ENCODE measurements at places on chromosomes 6 and 20.

GRCh38 chr20:14838663-14839628 lies 501.5 kb upstream of the FLRT3 start:
- DNase-seq: no peak

DNA sequence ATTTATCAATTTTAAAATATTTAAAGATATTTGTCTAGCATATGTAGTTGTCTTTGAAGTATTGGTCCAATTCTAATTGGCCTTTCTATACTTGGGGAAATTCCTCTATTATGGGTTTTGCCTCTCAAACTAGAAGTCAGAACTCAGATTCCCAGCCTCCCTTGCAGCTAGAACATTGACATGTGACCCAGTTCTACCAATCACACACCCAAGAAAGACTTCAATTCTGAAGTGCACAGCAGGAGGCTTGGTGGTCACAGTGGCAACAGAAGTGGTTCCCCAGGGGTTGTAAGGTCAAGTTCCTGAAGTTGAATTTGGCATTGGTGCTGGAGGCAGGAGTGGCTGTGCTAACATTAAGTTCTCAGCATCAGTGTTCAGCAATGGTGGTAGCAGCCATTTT lies 14.8 kb upstream of the FKBP5 start:
- DNase-seq: no peak

DNA sequence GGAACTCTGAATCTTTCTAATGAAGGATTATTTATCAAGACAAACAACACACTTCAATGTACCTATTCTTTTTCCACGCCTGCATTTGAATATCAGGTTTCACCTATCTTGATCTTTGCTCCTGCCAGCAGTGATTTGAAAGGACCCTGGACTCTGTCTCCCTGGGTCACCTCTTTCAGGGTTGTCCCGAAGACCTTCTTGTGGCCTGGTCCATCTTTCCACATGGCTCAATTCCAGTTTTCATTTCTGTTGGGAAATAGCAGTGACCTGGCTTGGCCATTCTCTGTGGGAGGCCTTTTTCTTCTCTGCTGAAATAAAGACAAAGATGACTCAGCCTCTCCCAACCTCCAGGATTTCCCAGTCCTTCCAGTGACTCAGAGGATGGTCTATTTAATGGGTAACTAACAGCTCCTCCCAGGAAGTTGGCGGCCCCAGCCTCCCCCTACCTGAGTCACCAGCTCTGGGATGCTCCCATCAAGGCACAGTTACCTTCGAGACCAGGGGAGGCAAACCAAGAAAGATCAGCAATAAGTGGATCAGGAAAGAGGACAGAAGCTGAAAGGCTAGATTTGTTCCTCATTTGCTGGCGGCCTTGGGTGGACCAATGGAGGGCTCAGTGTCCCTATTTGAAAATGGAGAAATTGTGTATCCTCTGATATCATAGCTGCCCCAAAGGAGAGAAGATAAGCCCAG lies 120.2 kb upstream of the RNF24 start:
- no peak for DNase-seq

DNA sequence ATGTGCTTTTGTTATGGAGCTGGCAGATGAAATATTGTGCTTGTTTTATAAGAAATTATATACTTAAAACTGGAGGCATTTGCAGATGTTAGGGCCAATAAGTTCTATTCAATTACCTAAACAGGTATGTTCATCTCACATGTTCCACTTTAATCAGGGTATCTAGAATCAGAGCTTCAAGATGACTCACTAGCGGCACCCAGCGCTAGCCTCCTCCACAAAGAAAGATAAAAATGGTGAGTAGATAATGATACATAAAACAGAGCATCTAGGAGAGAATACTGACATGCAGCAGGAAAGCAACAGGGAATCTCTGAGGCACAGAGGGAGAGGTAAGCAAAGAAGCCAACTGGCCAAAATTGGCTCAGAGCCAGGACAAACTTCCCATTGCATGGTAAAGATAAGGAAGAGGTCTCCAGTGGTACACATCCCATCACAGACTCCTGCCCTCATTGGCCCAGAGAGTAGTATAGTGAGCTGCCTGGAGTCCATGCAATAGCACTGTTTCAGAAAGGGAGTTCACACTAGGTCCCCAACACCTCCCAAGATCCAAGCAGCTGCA lies 200.7 kb upstream of the SPTLC3 start:
- DNase-seq: peak; percentile 11
